ENCODE measurements at places on chromosomes 5 and 9.

DNA sequence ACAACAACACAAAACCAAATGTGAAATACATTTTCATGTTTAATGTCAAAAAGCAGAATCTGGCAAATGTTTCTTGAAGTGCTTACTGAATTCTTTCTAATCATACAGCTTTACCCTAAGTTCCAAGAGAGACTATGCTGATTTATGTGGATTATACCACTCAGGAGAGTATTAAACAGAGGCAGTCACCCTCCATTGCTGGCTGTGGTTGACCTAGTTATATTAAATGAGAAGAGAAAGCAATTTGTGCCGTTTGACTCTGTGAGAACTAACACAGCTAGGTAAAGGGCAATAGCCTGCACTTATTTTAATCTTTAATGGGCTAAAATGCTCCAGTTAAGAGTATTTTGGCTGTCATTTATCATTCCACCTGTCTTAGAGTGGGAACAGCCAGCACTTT is 62.6 kb downstream of the ELL2 start:
- no peak for DNase-seq

GRCh38 chr9:120650352-120650751 is 63.9 kb downstream of the MEGF9 start:
- DNase-seq = no peak

- DNase-seq = no peak
These were observed 4.2 kb downstream of the TMEM167A start for GRCh38 chr5:83072966-83073365.

- no peak for DNase-seq
These were observed 25.2 kb upstream of the MAP1B start for GRCh38 chr5:72082048-72082447.

DNA sequence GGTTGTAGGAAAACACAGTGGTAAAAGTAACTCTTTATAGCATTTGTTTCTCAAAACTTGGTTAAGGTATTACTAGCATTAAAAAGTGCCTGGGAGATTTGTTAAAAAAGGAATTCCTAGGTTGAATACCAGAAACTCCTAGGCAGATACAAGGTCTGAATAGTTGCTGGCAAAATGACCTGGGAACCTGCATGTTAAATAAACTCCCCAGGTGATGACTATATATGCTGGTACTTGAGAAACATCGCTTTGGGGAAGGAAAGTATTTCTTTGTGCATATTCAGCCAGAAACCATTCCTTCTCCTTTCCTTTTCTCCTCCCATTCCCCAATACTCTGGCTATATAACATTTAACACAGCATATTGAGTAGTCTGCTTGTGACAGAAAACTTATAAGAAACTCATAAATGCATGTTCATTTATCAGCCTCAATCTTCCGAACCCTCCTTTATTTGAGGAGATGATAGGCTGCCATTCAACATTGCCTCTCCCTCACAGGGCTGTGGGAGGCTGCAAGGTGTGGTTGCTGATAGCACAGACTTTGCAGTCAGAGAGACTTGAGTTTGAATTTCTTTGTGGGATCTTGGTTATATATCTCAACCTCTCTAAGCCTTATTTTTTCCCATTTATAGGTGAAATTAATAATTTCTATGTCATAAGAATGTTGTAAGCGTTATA is 28.7 kb downstream of the PCSK1 start:
- no peak for DNase-seq

DNA sequence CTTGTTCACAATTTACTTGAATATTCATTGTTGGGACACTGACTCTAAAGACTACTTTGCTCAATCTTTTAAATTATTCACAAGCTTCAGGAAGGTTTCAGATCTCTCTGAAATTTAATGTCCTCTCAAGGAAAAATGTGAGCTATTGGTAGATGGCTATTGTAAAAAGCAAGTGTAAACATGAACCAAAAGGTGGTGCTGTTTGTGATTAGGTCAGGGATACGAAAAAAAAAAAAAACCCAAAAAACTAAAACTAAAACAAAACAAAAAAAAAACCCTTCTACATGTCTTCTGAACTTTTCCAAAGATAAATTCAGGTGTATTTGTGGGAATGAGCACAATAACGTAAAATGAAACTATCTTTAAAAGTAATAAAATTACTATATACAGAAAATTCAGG is 193.8 kb downstream of the SLF1 start:
- no peak for DNase-seq

- DNase-seq = no peak
These were observed 49.4 kb upstream of the KLF9 start for GRCh38 chr9:70463877-70464276.

DNA sequence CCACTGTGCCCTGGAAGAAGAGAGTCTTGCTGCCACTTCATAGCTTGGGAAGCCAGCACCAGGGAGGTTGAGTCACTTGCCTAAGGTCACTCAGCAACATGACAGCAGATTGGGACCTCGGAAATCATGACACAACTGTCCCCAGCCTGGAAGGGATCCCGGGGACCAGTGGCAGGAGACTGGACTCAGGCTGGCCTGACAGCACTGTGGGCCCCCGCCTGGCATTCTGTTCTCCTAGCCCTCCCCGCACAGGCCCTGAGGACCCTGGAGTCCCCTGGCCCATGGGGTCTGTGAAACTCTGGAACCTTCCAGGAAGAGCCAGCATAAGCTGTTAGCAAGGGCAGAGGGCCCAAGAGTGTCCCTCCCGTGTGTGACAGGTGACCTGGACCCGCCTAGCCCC is 64.9 kb downstream of the COL5A1 start:
- DNase-seq = no peak
